Naive thymus-derived CD8-positive, alpha-beta T cell (primary cell): ENCODE measurements at places on chromosomes 7 and 10.

GRCh38 chr10:107480781-107481180, 316.3 kb upstream of the SORCS1 start:
- DNase-seq = no peak

DNA sequence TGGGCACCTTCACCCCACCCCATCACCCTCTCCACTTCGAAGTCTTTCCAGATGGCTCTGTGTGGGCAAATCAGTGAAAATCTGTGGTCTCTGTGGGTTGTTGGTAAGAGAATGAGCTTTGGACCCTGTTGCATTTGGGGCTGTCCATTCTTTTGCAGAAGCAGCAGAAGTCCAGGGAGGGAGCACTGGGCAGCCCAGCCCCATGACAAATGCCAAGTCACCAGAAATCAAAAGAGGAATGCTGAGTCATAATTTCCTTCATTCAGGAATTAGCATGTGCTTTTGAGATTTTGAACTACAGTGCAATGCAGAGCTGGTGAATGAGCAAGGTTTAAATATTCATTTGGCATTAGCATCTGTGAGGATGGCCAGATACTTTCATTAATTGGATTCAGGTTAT, 556.2 kb downstream of the LRMDA start:
- no peak for DNase-seq

DNA sequence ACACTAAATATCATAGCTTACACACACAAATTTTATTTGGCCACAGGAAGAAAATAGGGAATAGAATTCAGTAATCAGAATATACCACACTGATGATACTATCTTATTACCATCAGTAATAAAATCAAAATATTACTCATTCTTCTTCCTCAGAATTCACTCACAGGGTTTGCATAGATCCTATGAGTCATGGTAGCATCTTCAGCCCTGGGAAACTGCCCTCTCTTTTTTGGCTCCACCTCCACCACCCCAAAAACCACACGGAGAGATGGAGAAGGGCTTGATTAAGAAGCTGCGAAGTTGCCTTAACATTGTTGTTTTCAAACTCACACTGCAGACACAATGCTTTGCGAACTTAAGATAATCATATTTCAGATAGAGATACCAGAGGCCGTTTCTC, 154.1 kb upstream of the AHR start:
- no peak for DNase-seq

DNA sequence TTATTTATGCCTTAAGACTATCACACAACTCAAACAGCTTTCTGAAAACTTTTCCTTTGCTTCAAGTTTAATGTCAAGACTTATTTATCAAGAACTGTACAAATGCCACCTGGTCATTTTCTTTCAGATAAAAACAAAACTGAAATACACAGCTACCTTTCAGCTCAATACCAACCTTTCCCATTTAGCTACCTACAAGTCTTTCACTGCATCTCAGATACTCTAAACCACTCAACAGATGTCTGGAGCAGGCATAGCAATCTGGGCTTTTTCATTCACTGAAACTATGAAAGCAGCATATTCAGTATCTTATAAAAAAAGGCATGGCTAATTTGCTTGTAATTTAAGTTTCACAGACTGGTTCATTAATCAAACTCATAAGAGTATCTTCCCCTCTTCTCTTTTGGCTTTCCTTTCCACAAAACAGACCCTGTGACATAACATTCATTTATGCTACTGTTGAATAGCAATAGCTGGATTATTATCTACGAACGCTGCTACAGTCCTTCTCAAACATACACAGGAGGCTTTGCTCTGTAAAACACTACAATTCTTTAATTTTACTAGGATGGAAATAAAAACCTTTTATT, 8.2 kb downstream of the TRA2A start:
- DNase-seq = no peak

DNA sequence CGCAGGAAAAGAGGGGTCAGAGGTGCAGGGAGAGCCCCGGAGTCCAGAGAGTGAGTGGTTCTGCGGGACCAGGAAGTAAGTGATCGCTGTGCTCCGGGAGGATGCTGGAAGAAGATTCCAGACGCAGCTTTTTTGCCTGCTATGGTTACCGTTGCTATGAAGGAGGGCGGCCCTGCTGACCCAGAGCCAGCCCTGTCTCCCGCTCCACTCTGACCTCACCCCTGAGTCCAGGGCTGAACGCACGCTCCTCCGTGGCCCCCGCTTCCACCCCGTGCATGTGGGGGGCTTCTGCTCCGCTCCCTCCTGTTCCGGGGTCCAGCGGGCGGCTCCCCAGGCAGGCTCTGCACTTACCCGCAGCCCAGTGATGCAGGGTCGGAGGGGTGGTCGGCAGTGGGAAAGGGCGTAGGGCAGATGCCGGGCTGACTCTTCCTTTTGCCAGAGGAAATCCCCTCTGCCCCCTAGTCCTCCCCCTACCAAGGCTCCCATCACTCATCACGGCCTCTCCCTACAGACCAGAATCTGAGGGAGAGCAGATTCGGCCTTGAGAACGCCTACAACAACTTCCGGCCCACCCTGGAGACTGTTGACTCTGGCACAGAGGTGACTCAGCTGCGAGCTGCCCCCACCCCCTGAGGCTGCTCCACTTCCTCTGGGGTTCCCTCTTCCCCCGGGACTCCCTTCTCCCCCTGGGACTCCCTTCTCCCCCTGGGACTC, 2.7 kb upstream of the MUC17 start:
- DNase-seq = peak; percentile 83

GRCh38 chr7:81768951-81769778, 682 bp downstream of the HGF start:
- DNase-seq = no peak

DNA sequence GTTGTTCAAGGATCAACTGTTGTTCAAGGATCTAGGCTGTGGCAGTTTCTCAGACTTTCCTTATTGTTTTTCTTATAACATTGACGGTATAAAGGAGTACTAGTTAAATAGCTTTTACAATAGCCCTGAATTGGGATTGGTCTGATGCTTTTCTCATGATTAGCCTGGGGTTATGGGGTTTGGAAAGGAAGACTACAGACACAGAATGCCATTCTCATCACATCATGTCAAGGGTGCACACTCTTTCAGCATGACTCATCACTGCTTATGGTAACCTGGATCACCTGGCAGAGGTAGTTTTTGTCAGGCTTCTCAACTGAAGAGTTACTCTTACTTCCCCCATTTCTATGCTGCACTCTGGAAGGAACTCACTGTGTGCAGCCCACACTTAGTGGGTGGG, 194.2 kb upstream of the NPSR1 start:
- DNase-seq = no peak

DNA sequence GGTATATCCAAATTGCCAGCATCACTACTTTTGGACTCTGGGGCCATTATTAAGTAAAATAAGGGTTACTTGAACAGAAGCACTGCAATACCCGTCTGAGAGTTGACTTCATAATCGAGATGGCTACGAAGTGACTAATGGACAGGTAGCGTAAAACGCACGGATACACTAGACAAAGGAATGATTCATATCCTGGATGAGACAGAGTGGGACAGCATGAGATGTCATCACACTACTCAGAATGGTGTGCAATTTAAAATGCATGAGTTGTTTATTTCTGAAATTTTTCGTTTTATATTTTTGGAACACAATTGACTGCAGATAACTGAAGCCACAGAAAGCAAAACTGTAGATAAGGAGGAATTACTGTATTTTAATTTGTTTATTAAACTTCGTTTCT, 421.5 kb upstream of the LRGUK start:
- no peak for DNase-seq

GRCh38 chr10:79505829-79506228, 6.5 kb upstream of the EIF5AL1 start:
- DNase-seq = no peak
